ENCODE measurements at places on chromosomes 3 and 15.

- DNase-seq = no peak
These were observed 25.3 kb downstream of the SEMA5B start for GRCh38 chr3:123002100-123002748.

DNA sequence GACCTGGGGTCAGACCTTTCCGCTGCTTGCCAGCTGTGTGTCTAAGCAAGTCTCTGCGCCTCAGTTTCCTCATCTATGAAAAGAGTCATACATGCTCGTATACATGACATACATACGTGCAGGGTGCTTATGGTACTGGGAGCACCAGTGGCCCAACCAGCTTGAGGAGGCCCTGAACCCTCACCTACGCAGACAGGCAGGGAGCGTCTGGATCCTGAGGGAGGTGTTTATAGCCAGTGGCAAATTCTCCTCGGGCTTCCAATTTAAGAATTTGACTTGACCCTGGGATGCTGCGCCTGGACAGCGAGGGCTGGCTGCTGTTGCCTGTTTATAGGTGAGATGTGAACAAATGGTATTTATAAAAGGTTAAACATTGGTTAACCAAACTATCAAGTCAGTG lies 17.7 kb upstream of the FGD5 start:
- DNase-seq = no peak

DNA sequence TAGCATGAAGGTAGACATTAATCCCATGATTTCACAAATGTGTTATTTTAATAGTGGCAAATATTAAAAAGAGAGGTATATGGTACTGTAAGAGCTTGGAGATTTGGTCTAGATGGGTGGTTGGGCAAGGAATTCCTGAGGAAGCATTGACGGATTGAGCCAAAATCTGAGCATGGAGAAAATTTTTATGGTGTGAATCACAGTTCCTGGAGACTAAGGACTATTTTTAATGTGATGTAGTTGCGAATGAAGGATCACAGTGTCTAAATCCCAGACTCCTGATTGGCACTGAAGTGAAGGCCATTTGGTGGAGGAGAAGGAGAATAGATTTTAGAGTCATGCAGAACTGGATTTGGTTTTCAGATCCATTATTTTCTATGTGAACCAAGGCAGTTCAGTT lies 188.7 kb upstream of the FEZF2 start:
- peak; percentile 53 for DNase-seq

DNA sequence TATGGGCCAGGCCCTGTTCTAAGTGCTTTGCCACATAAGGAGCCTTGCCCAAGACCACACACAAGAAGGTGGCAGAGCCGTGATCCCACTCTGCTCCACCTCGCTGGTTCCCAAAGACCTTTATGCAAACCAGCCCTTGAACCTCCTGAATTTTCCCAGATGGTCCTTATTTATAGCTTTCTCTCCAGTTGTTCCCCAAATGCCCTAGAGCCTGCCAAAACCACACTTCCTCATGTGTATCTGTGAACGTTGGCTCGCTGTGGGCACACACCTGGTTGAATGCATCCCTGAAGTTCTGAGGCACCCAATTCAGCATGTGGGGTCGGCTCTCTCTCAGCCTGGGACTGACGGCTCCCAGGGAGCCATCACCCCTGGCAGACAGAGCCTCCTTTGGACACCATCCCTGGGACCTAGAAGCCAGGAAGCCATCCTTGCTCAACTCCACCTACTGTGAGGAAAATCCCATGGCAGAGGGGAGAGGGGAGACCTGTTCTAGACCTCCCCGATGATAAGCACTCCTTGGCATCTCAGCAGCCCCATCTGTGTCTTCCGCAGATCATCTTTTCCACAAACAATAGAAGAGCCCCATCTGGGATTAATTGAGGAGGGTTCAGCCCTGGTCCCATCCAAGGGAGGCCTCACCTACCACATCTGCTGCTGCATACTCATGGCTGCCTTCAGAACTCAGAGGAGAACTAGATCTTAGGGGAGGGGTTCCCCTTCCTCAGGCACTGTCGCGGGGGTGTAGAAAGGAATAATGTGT lies 42.3 kb upstream of the LIMD1 start:
- DNase-seq = no peak

GRCh38 chr3:193842029-193842798 lies 249.2 kb downstream of the OPA1 start:
- DNase-seq = no peak

DNA sequence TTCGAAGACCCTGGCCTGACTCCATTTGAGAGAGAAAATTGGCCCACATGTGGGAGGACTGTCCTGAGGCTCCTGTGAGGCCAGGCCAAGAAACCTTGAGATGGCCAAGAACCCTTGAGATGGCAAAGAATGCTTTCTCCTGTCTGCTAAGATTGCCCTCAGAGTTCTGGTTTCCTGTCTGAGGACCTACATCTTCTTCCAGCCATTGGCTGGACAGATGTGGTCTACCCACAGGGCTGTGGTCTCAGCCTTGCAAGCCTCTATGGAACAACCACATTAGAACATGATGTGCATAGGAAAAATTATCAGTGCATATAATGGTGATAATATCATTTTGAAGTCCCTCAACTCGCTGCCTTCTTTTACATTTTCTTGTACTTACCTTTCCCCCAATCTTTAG lies 10.8 kb upstream of the RASA2 start:
- no peak for DNase-seq

- DNase-seq = no peak
These were observed 47.7 kb upstream of the ANKRD28 start for GRCh38 chr3:15845475-15845874.

DNA sequence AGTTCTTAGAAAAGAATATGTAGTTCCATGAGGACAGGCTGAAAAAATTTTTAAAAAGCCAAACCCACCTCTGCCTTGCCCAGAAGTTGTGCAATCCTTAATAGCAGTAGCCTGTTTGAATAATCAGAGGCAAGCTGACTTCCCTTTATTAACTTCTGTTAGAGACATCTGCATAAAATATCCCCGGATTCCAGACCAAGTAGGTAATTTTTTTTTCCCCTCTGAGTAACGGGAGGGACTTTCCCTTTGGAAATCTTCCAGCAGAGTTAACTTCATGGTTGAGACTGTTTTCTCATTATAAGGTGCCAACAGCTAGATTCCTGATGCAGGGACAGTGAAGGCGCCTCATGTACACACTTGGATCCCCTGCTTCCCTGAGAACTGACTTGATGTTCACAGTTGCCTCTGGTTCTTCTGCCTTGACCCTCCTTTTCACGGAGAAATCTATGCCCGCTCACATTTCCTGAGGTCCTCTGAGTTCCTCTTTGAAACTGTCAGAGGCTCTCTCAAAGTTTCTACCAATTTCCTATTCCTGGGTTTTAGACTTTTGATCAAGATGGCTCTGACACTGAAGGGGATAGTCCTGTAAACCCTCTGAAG lies 227.6 kb upstream of the BHLHE40 start:
- peak; percentile 23 for DNase-seq

- no peak for DNase-seq
These were observed 64.7 kb downstream of the ATP2B2 start for GRCh38 chr3:10440684-10441083.

GRCh38 chr3:184361932-184362667 lies 590 bp downstream of the POLR2H start:
- DNase-seq = no peak

DNA sequence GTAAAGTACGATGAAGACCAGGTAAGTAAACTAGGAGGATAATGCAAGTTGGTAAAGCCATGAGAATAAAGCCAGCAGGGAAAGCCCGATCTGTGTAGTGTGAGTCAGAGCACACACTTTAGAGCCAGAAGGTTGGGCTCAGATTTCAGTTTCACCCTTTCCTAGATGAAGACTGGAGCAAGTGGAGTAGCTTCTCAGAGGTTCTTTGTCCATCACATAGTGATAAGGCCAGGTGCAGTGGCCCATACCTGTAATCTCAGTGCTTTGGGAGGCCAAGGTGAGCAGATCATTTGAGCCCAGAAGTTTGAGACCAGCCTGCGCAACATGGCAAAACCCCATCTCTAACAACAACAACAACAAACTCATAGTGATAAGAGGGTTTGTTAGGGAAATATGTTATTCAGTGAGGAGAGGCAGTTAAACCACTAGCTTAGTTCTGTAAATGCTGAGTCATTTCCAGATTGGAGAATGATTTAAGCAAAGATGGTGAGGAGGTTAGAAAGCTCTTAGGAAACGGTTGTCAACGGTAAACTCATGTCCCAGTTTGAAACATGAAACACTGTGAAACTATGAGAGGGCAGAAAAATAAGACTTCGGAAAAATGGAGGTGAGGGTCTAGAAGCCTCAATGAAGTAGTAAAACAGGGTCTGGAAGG lies 39.0 kb downstream of the IL12A start:
- no peak for DNase-seq

GRCh38 chr3:194575484-194576210 lies 57.6 kb downstream of the TMEM44 start:
- DNase-seq = no peak

- no peak for DNase-seq
These were observed 32.5 kb upstream of the GOLGA8A start for GRCh38 chr15:34470091-34470490.

DNA sequence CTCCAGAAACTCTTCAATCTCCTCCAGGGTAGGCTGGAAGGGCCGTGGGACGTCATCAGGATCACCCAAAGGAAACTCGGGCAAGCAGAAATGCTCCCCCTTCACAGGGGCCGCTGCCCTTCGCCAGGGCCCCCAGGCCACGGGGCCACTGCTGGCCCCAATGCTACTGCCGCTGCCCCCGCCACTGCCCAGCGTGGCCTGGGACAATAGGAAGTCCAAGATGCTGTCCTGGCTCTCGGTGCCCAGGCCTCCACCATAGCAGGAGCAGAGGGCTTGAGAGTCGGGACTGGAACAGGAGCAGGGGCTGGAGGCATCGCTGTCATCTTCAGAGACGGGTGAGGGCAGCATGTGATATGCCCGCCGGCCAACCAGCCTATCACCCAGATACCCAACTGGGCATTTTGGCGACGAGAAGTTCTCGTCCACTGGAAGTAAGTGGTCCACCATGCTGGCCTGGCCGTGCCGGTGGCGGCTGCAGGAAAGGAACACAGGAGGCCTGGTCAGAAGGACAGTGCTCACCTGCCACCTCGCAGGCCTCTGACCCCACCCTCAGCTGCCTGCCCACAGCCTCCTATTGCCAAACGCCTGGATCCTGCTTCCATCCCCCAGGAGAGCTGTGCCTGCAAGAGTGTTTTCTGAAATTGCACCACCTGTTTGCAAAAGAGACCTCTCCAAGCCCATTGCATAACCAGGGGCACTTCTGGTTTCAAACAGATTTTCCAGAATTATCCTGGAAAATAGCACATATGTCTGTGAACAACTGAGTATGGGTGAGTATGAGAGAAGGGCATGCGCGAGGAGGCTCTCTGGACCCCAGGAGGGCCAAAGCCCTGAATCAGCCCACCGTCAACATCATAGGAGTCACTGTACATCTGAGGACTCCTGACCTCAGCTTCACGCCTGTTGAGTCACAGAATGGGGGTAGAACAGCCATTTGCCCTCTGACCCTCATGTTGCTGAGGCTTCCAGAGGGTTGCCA lies 4.4 kb downstream of the KLF15 start:
- no peak for DNase-seq

- DNase-seq = no peak
These were observed 104.9 kb downstream of the NSUN3 start for GRCh38 chr3:94167796-94168195.

GRCh38 chr3:71515636-71516365 lies 67.7 kb downstream of the FOXP1 start:
- peak; percentile 76 for DNase-seq

DNA sequence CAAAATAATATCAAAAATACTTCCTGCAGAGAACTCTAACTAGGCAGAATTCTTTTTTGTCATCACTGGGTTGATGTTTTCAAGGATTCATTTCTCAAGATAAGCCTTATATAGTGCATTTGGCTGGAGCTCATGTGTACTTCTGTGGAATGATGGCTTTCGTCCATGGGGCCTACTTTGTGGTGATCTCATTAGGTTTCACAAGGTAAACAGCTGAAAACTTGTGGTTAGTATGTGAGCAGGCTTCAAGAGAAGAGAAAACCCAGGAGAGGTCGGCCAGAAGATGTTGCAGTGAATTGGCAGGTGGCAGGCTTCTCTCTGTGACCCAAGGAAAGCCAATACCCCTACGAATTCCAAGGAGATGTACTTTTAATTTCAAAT lies 121.4 kb upstream of the PHLDB2 start:
- no peak for DNase-seq

GRCh38 chr3:141336672-141337522 lies 31.4 kb upstream of the ZBTB38 start:
- peak; percentile 30 for DNase-seq

GRCh38 chr3:142007710-142008399 lies 131.4 kb downstream of the ATP1B3 start:
- no peak for DNase-seq

GRCh38 chr15:27550635-27551034 lies 548.5 kb downstream of the OCA2 start:
- no peak for DNase-seq

GRCh38 chr15:71746719-71747118 lies 63.6 kb upstream of the NR2E3 start:
- DNase-seq = no peak

DNA sequence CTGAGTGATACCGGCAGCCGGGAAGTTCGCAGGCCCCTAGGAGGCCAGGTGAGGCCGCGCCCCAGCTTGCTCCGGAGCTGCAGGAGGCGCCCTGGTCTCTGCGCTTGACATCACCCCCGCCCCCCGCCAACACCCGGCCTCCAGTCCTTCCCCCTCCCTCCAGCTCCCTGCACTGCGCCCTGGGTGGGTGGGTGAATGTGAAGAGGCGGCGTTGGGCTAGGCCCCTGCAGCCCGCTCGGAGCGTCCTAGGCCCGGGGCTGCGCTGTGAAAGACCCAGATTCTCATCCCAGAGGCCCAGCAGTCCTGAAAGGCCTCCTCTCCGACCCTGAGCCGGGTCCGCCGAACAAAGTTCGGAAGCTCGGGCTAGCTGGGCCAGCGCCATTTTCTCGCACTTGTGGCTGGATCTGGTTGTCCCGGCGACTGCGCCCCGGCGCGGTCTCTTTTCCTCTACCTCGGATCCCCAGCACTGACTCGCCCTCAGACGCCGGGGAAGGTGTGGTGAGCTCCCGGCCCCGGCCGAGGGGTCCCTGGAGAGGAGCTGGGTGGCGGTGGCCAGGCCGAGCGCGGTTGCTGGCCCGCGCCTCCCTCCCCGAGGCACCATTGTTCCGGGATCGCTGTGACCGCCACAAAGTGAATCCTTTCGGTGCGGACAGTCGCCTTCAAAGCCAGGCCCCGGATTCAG lies 12.9 kb downstream of the ZIC4 start:
- DNase-seq = no peak
